Naive thymus-derived CD8-positive, alpha-beta T cell (primary cell): ENCODE measurements at places on chromosomes 5 and 9.

- DNase-seq = no peak
Measured at GRCh38 chr5:98750693-98751092, 22.8 kb upstream of the RGMB start.

- DNase-seq = no peak
Measured at GRCh38 chr9:38071470-38072134, 2.6 kb upstream of the SHB start.

DNA sequence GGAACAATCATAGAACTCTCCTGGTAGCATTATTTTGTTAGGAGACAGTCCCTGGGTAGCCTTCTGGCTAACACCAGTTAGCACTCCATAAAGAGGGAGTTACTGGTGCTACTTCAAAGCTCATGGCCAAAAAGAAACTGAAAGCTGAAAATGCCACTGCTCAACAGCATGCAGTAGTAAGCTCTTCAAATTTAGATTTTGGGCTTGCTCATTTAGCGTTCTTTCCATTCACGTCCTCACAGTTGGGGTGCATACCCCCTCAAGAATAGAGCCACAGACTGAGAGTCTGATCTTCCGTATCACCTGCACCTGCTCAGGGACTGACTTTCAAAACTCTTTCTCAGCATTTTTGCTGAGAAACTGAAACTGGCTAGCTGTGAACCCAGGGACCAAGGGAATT is 24.7 kb downstream of the NTRK2 start:
- no peak for DNase-seq

DNA sequence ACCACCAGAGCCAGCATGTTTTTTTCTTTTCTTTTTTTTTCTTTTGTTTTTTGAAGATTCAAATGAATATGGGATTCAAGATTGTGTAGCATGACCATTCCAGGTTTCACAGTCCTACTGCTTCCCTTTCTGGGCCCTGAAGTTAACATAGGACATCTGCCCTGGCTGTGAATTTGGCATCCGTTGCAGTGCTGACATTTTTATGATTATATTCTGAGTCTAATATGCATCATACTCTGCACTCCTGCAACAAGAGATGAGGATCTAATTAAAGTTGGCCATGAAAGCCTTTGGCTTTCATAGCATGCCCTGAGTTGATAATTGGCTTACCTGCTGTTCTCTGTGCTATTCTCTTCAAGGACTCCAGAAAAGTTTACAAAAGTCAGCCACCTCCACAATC is 29.8 kb downstream of the C5orf22 start:
- no peak for DNase-seq

DNA sequence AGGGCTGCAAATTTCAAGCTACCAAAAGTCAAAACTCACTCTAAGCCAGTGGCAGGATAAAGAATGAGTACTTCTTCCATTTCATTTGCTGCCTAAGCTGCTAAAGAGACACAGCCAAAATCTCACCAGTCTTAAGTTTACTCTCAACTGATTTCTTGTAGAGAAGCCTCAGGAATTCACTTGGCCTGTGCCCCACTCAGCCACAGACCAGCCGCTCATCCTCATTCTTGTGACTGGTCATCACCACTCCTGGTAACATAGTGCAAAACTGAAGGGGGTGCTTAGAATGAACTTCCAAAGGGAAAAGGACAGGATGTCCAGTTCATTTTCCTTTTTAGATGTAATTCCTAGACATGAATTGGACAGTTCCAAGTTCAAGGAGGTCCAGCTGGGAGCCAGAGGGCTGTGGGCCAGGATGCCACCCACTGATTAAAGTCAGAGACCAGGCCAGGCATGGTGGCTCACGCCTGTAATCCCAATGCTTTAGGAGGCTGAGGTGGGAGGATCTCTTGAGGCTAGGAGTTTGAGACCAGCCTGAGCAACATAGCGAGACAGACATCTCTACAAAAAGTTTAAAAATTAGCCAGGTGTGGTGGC is 72.7 kb upstream of the RANBP3L start:
- DNase-seq = no peak

DNA sequence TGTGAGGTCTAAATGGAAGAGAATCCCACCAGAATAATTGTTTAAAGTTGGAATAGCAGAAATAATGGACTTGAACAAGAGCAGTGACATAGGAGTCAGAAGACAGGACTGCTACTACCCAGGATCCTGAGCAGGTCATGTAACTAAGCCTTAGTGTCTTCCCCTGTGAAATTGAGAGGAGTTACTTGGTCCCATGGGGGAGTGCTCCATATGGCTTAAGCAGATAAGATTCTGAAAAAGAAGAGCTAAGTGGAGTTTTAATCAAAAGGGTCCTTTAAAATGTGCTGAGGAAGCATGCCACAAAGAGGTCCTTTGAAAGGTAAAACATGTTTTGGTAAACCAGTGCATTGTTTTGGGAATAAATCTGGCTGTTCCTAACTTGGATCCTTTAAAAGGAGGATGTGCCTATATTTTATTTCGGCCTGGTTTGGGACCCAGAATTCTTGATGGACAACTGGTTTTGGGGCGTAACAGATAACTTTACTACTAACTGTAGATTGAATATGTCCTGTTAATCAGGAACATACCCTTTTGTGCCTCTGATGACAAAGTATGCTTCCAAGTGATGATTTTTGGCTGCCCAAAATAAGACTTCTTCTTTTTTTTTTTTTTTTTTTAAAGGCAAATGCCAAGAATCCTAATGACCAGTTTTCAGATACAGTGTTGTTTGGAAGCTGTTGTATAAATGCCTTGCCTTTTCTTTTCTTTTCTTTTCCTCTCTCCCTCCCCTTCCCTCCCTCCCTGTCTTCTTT is 5.7 kb downstream of the RCL1 start:
- no peak for DNase-seq

- no peak for DNase-seq
Measured at GRCh38 chr5:112257976-112258375, 161.1 kb downstream of the EPB41L4A start.

- no peak for DNase-seq
Measured at GRCh38 chr5:135481387-135481786, 29.2 kb upstream of the TIFAB start.

GRCh38 chr9:32004431-32005076 is 379.9 kb upstream of the ACO1 start:
- DNase-seq = no peak

- DNase-seq = no peak
Measured at GRCh38 chr9:34098307-34098706, 28.2 kb downstream of the DCAF12 start.

GRCh38 chr9:133478851-133479711 is at the start of gene SLC2A6:
SLC2A6 (minus strand) TSS chr9:133479099; CDS start chr9:133479059, 40 bp downstream.
- peak; percentile 83 for DNase-seq

GRCh38 chr5:73176250-73176649 is 3.3 kb downstream of the TMEM174 start:
- DNase-seq = no peak

DNA sequence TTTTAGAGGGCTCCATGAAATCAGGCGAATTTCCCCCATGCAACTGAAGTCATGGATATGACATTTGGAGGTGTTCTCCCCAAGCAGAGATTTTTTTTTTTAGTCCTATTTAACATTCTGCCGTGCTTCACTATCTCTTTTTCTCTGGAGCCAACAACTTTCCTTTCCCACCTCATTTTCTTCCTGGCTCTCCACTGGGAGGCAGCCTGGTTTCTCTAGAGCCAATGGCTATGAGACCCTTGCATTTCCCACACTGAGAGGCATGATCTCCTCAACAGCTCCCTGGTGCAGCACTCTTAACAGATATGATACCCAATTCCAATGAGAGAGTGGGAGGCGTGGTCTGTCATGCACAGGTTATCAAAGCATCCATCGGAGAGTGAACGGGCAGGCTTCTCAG is 310.8 kb downstream of the DRD1 start:
- DNase-seq = no peak

GRCh38 chr9:93664549-93665120 is 88.3 kb downstream of the PHF2 start:
- DNase-seq = no peak

GRCh38 chr9:115118879-115119218 is 892 bp upstream of the TNC start:
- DNase-seq = no peak

GRCh38 chr9:88953381-88954029 is 37.8 kb upstream of the S1PR3 start:
- DNase-seq = no peak

- peak; percentile 79 for DNase-seq
Measured at GRCh38 chr9:95874989-95875304, 544 bp upstream of the ERCC6L2 start.

DNA sequence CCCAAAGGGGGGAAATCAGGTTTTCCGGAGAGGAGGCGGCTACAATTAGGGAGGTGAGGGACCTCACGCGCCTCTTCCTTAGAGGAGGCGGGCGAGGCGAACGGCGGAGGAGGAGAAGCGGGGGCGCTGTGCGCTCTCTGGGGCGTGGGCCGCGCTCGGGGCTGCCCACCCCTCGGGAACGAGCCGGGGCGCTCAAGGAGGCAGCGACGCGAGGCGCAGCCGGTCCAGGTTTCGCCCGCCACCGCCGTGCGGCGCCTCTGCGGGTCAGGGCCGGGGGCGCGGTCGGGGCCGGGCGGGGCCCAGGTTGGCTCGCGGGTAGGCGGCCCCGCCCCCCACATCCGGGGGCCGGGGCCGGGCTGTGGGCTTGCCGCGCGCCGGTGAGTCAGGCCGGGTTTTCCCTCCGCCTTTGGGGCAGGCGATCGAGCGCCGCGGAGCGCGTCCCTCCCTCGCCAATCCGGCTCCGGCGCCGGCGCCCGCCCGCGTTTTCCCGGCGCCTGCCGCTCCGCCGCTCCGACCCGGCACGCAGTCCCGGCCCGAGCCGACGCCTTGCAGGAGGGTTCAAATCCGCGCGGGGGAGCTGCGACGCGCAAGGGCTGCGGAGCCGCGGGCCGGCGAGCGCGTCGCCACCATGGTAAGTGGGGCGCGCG is at the start of gene N4BP3:
TSS of gene N4BP3 (plus strand) at position 392 of the 647 bp plus-strand sequence. CDS start 6,052 bp downstream, outside the sequence.
- peak; percentile 77 for DNase-seq

GRCh38 chr5:142303565-142303964 is 21.3 kb downstream of the SPRY4 start:
- DNase-seq = no peak

GRCh38 chr5:65086234-65086890 is 317.6 kb downstream of the CWC27 start:
- DNase-seq = no peak

- no peak for DNase-seq
Measured at GRCh38 chr9:97880336-97880735, 27.3 kb downstream of the FOXE1 start.

DNA sequence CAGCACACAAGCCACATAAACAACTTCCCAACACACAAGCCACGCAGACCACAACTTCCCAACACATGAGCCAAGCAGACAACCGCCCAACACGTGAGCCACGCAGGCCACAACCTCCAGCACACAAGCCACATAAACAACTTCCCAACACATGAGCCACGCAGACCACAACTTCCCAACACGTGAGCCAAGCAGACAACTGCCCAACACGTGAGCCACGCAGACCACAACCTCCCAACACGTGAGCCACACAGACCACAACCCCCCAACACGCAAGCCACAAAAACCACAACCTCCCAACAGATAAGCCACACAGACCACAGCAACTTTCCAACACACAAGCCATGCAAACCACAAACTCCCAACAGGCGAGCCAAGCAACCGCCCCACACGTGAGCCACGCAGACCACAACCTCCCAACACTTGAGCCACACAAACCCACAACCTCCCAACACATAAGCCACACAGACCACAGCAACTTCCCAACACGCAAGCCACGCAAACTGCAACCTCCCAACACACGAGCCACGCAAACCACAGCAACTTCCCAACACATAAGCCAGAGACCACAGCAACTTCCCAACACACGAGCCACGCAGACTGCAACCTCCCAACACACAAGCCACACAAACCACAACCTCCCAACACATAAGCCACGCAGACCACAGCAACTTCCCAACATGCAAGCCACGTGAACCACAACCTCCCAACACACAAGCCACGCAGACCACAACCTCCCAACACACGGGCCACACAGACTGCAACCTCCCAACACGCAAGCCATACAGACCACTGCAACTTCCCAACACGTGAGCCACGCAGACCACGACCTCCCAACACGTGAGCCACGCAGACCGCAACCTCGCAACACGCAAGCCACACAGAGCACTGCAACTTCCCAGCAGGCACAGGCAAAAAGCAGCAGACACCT is 10.1 kb downstream of the BRD9 start:
- DNase-seq = no peak

- no peak for DNase-seq
Measured at GRCh38 chr5:126746290-126746689, 30.6 kb upstream of the LMNB1 start.

DNA sequence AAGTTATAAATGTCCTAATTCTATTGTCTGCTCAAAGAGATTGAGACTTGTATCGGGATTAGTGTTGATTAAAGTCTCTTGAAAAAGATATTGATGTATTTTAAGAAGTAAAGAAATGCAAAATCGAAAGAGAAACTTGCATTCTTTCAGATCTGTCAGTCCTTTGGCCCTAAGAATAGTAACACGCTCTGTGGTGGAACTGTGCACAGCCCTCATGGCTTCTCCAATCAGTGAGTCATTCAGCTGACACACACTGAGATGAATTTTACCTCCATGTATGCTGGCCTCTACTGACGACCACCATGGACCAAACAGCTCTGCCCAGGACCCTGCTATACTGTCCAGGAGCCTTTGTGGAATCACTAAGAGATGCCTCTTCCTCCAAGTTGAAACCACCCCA is 232.4 kb downstream of the ESM1 start:
- DNase-seq = no peak

- no peak for DNase-seq
Measured at GRCh38 chr5:61788548-61788947, 456.5 kb downstream of the ZSWIM6 start.

GRCh38 chr5:80037366-80037765 is 2.2 kb downstream of the THBS4 start:
- no peak for DNase-seq

- DNase-seq = peak; percentile 16
Measured at GRCh38 chr9:93184432-93185265, 710 bp downstream of the WNK2 start.

- DNase-seq = no peak
Measured at GRCh38 chr5:113607361-113607760, 93.9 kb downstream of the YTHDC2 start.

GRCh38 chr9:21317956-21318923 is 13.1 kb upstream of the IFNA5 start:
- peak; percentile 19 for DNase-seq

DNA sequence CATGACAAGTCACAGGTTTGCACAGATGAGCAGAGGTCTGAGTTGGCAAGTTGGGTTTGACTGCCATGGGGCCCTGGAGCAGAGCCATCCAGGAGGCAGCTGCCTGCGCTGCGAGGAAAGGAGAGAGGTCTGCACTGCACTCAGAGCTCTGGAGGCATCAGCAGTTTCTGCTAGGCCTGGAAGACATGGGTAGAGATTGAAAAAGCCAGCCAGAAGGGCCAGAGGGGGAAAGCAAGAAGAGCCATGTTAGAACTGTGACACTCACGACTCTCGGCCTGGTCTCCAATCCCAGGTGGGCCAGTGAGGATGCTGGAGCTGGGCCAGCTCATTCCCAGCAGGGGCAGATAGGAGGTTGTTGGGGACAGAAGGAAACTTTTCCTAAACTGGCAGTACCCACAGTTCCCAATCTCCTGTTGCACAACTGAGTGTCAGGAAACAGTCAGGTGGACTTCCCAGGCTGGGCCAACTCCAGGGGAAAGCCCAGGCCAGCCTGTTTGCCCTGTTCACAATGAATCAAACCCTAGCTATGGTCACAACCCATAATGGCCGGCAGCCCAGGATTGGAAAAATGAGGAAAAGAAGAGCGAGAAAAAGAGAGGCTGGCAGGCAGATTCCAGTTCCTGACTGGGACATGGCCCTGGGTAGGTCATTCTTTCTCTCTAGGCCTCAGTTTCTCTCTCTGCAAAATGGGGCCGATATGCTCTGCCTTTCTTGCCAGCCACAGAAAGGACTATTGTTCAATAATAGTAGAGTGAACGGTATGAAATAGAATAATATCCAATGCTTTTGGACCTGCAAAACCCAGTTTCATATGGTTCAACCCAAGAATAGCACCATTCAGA is 7.8 kb upstream of the ORM1 start:
- no peak for DNase-seq
